LHCN-M2 (cell line): ENCODE measurements at places on chromosomes 13 and 19.

DNA sequence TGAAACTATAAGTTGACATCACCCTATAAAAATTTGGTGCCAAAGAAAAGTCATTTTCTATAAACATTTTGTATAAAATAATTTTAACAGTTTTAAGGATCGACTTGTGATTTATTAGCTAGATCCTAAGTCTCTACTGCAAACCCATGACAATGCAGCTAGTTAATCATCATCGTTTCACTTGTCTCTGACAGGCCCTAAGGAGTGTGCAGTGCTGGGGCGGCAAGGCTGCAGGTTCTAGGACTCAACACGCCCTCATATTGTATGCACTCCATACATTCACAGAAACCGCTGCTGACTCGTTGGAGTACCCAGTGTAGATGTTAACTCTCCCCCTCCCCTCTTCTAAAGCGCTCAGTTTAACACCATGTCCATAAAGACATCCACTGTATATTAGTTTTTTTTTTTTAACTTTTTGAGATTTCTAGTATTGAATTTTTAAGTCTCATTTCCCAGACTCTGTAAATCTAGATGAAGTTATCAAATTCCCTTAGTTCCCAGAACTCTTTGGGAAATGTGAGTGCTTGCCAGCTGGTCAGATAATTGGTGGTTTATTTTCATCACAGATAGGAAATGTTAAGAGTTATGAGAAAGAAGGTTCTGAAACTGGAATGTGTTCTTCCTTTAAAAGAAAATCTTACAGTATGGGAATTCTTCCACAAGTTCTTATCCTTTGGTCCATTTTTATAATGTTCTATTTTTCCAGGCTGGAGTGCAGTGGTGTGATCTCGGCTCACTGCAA, 162.8 kb upstream of the RNF113B start:
- no peak for DNase-seq

GRCh38 chr13:27954406-27954851, 14.7 kb downstream of the CDX2 start:
- DNase-seq = no peak

GRCh38 chr19:49857838-49858087, 6.8 kb downstream of the PTOV1 start:
- no peak for DNase-seq

GRCh38 chr19:34366738-34367623, 2.0 kb downstream of the GPI start:
- no peak for DNase-seq

GRCh38 chr13:90135558-90135957, 1211.9 kb upstream of the MIR17HG start:
- no peak for DNase-seq

GRCh38 chr19:13744174-13744573, 20.1 kb upstream of the MRI1 start:
- no peak for DNase-seq
